ENCODE measurements at places on chromosomes 7 and 10.
A peak's percentile ranks its signal among the peaks of the same experiment; 100 is the strongest.

DNA sequence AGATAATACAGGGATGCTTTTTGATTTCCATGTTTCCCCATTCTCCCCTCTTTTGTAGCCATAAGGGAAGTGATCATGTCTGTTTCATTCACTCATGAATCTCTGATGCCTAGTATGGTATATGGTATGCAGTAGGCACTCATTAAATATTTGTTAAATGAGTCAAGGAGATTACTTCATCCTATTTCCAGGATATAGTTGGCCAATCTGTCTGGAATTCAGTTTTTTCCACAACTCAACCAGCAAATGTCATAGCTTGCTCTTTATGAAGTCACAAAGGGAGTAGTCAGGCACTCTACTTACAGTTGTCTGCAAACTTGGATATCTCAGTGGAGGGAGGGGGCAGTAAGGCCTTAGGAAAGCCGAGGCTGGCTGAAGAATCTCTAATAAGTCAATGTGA is 853.6 kb downstream of the LRMDA start:
- DNase-seq, result no peak

DNA sequence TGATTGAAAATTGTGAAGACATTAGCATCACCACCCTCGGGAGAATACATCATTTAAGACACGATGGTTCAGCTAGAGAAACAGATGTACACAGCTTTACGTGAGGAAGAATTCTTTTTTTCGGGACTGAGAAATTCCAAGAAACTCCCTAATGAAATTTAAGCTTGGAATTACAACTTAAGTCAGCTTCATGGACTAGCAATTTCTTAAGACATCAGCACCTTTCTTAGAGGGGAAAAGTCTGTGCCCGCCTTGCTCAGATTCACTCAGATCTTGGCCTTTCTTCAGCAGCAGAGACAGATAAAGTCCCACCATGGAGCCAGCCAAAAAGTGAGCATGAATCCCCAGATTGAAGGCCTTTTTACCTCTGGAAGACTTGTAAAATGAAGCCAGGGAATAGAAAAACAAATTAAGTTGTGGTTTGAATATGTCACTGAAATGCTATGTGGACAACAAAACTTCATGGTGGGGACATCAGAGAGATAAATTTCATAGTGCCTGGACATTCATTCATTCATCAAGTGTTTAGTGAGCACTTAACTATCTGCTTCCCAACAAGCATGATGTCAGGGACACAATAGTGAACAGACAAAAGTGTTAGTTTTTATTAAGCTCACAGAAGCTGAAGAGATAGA is 32.1 kb downstream of the PRKG1 start:
- DNase-seq, result no peak

GRCh38 chr10:96276831-96277230 is 5.5 kb upstream of the BLNK start:
- DNase-seq, result no peak

DNA sequence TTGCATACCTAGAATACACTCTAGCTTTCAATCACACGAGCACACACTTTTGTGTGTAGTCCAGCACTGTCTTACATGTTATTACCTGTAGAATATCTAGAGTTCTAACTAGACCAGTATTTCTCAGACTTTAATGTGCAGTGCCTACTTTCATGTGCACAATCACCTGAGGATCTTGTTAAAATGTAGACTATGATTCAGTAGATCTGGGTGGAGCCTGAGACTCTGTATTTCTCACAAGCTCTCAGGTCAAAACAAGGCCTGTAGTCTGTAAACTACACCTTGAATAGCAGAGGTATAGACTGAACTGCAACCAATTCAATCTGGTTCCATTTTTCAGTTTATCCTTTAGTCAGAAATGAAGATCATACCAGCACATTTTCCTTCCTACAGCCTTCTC is 11.1 kb downstream of the IFIT2 start:
- DNase-seq, result no peak

DNA sequence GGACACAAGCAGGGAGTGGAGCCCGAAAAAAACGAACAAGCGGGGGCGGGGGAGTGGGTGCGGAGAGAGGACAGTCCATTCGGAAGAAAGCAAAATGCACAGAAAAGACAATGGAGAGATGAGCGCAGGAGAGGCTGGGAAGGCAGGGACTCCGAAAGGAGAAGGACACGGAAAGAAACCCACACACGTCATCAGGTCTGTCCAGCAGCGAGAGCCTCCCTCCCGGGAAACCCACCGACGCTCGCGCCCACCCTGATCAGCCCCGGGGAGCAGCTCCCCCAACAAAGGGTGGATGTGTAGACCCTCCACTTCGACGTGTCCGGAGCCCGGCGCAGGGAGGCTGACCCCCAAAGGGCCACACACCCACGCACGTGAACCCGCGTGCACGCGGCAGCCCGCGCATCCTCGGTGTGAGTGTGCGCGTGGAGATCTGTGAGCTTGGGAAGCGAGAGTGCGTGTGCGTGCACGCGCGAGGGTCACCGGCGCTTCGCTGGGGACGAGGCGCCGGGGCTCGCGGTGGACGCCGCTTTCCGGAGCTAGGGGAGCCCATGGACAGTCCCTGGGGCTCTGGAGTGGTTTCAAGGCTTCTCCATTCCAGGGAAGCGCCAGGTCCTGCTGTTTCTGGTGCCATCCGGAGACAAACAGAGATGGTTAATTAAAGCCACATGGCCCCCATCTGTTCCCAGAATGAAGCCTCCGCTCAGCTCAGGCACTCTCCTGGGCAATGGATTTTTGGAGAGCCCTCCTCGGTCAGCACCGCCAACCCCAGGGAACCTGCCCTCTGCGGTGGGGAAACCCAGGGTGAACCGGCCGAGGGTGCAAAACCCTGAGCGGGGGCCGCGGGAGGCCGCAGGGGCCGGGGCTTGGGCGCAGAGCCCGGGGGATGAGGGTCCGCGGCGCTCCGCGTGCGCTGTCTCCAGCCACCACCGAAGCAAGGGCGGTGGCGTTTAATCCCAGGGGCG is 916 bp downstream of the LAMB1 start:
- peak; percentile 15 for DNase-seq

- no peak for DNase-seq
Observed at GRCh38 chr10:124302951-124303505, 115.7 kb downstream of the OAT start.

DNA sequence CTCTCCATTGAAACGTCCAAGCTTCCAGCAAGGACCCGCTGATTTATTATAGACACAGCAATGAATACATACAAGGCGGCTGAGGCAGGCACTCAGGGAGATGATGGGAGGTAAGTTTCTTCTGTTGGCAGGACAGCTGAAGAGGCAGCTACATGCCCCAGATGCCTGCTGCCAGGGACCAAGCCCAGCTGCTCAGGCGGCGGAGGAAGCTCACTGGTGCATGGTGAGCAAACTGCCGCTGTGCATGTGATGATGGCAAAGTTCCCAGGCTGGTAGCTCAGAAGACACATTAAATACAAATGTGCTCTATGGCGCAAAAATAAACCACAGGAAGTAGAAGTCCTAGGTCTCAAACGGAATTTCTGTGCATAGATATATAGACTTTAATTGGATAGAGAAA is 2.3 kb downstream of the DNTT start:
- no peak for DNase-seq

- DNase-seq, result no peak
Observed at GRCh38 chr7:127886248-127886647, 145.0 kb downstream of the LRRC4 start.

GRCh38 chr7:129664029-129665012 is 52.8 kb downstream of the NRF1 start:
- DNase-seq, result peak; percentile 50

DNA sequence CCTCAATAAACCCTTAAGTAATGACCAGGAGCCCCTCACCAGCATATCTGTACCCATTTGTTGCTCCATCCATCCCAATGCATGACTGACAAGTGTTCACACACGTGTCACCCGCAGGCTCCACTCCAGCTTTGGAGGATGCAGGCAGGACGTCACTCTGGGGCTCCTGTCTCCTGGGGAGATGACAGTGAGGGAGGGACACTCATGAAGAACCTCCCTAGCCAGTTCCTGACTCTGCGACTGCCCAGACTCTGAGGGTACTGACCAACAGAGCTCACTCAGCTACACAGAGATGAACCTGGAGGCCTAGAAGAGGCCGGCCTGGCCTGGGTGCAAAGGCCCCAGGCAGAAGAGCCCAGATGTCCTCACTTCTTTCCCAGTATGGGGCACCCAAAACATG is 135.1 kb upstream of the RET start:
- peak; percentile 5 for DNase-seq

DNA sequence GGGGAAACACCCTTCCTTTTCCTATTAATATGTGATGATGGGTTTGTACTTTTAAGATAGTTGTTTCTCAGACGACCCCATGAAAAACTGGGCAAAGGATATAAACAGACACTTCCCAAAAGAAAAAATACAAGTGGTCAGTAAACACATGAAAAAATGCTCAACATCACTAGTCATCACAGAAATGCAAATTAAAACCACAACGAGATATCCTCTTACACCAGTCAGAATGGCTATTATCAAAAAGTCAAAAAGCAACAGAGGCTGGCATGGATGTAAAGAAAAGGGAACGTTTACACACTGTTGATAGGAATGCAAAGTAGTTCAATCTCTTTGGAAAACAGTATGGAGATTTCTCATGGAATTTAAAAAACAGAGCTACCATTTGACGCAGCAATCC is 111.4 kb upstream of the ZEB1 start:
- DNase-seq, result no peak

DNA sequence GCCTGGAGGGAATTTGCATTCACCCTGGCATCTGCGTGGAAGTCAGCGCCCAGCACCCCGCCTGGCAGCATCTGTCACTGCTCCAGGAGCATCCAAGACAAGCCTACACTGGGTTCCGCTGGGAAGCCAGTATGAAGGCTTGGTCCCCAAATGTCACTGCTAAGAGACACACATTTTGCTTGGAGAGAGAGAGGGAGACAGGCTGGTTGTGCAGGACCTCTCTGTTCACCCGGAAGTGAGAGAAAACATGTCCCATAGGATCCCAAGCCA is 119.5 kb downstream of the SEC23IP start:
- DNase-seq, result no peak

GRCh38 chr7:114298011-114298410 is 116.6 kb upstream of the FOXP2 start:
- no peak for DNase-seq

GRCh38 chr7:38257350-38257677 is 16.1 kb downstream of the TARP start:
- no peak for DNase-seq

GRCh38 chr7:88102675-88103074 is 117.2 kb downstream of the SRI start:
- DNase-seq, result no peak

DNA sequence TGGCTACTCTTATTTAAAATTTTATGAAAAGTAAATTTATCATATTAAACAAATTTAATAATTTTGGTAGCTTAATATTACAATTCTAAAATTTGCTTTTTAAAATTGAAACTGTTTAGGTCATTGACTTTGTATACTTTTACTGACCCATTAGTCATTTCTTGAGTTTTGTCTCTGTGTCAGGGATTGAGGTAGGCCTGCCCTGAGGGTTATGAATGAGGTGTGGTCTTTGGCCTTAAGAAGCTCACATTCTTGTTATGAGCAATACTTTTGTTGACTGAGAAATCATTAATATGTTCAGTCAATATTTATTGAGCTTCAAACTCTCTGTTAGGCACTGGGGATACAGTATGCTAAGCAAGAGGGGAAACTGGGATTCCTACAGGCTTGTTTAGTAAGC is 47.0 kb upstream of the RPA3 start:
- DNase-seq, result peak; percentile 37

DNA sequence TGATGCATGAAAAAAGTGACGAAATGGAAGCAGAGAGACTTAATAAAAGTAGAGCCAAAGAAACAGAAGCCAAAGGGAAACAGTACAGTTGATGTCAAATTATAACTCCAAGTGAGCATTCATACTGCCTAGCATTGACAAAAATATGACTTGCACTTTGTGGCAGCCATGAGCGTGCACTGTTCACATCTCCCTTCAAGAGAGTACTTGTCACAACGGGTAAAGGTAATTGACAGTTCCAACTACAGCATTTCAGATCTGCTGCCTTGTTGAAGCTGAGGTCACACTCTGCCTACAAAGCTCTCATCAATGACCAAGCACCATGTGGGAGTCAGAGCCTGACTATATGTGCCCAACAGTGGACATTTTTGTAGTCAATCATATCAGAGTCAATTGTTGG is 54.3 kb downstream of the IQUB start:
- DNase-seq, result no peak

DNA sequence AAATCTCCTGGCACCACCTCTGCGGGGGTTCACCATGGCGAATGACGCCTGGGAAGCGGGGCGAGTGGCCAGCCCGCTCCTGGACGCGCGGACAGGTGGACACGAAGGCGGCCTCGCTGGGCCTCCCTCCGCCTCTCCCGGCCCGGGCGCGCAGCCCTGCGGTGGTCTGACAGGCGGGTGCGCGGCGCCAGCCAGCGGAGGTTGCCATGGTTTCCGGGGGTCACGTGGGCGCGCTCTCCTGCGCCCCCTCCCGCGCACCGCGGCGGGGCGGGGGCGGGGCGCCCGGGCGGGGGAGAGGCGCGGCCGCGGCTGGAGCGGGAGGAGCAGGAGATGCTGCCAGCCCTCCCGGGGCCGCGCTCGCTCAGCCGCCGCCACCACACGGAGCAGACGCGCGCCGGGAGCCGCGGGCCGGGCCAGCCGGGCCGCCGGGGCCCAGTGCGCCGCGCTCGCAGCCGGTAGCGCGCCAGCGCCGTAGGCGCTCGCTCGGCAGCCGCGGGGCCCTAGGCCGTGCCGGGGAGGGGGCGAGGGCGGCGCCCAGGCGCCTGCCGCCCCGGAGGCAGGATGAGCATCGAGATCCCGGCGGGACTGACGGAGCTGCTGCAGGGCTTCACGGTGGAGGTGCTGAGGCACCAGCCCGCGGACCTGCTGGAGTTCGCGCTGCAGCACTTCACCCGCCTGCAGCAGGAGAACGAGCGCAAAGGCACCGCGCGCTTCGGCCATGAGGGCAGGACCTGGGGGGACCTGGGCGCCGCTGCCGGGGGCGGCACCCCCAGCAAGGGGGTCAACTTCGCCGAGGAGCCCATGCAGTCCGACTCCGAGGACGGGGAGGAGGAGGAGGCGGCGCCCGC is at the start of gene PRKAR2B:
Gene PRKAR2B, plus strand, starts transcription at position 359 of the 848 bp plus-strand sequence. Its CDS starts 203 bp downstream, at position 562.
- peak; percentile 80 for DNase-seq

GRCh38 chr10:75497997-75498883 is 66.8 kb downstream of the LRMDA start:
- no peak for DNase-seq

DNA sequence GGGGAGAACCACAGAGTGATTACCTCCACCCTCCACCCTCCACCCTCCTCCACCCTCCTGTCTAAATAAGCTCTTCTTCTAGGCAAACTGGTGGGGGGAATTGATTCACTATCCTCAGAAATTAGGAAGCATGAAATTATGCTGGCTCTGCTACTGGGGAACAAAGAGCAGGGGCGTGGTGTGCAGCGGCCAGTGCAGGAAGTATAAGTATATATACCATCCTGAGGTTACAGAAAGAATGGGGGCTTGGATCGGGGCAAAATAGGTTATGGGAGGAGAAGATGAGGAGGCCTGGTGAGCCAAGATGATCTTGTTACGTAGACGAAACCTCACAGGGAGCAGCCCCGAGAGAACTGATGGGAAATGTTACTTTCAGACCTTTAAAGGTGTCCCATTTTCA is 49.1 kb downstream of the SYPL1 start:
- DNase-seq, result no peak
